Glutamatergic neuron (in vitro differentiated cells): ENCODE measurements at places on chromosomes 4 and X. TPM values are rescaled to one million over a fixed set of nuclear protein-coding genes. Genes with fewer than 3 reads are reported as not detected.

Gene SLC4A4
- 0.86 TPM for total RNA-seq

Gene CABS1
- not detected for total RNA-seq

Gene ZNF732
- total RNA-seq: 1.3 TPM

Gene RPL34
- total RNA-seq: 724 TPM

GRCh38 chr4:158163941-158164767 lies 8.7 kb downstream of the GASK1B start:
- DNase-seq: no peak

- DNase-seq: no peak
These were observed 13.4 kb downstream of the PDE5A start for GRCh38 chr4:119615068-119615719.

- DNase-seq: no peak
These were observed 1843.4 kb upstream of the IGFBP7 start for GRCh38 chr4:58953575-58953974.

DNA sequence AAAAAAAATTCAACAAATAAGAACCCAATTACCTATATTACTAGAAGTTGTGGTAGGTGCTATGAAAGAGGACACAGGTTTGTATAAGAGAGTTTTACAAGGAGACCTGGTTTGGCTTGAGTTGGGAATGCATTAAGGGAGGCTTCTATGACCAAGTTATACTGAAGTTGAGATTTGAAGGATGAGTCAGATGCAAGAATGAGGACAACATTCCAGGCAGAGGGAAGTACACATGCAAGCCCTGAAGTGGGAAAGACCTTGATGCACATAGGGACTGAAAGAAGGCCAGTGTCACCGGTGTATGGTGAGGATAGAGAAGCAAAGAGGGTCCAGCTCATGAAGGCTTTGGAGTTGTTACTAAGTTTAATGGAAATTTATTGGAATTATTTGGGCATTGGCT lies 52.2 kb downstream of the ANK2 start:
- no peak for DNase-seq

GRCh38 chr4:6616087-6616995 lies 24.1 kb upstream of the MRFAP1 start:
- no peak for DNase-seq

GRCh38 chr4:89645482-89645881 lies 191.5 kb downstream of the SNCA start:
- no peak for DNase-seq
